Stimulated activated CD8-positive, alpha-beta memory T cell treated with anti-CD3 and anti-CD28 coated beads, Interleukin-7, amount 100 ng/mL, for 24 hours (primary cell): ENCODE measurements at places on chromosomes 2 and 18.

- no peak for DNase-seq
Observed at GRCh38 chr2:109242654-109243331, 113.8 kb downstream of the SH3RF3 start.

GRCh38 chr2:127563458-127564428 lies 28.3 kb downstream of the MYO7B start:
- no peak for DNase-seq

DNA sequence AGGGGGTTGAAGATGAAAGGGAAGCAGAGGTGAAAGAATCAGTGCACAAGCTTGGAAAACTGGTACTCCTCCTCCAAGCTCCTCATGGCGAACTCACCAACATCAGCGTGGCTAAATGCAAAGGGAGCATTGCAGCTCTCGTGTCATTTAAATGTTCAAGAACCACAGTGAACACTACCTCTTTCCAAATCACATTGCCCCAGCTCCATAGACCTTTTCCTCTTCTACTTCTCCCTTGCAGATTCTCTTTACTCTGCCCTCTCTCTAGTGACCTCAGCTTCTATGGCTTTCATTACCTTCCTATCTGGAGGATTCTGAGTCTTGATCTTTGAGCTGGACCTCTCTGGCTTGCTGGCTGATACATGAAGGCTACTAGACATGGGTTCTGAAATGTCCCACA lies 14.3 kb downstream of the EPB41L3 start:
- no peak for DNase-seq

DNA sequence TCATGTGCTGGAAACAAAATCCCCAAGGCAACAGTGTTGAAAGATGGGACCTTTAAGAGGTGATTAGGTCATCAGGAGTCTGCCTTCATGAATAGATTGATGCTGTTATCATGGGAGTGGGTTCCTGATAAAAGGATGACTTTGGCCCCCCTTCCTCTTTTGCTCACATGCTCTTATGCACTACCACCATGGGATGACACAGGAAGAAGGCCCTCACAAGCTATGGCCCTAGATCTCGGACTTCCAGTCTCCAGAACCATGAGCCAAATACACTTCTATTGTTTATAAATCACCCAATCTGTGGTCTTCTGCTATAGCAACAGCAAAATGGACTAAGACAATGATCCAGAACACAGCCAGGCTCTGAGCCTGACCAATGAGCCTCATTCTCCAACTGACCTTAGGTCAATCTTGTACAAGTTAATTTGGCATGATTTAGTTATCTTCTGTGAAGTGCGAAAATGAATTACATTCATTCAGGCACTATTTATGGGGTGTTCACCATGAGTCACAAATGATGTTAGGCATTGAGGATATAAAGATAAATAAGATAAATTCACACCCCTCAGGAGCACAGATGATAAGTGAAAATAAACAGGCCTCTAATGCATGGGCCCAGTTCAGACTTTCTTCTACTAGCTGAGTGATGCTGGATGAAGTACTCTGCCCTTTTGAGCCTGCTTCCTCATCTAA lies 37.7 kb upstream of the NT5C1B start:
- DNase-seq = no peak

- DNase-seq = no peak
Observed at GRCh38 chr2:98084151-98084868, 2.7 kb upstream of the VWA3B start.

GRCh38 chr18:47632970-47633635 lies 297.4 kb downstream of the SMAD2 start:
- no peak for DNase-seq
